T-helper 2 cell treated with Interferon-gamma antibody and Interleukin-4, amounts not matched to agents 100 ng/mL and 5 ng/mL, for 36 hours (primary cell): ENCODE measurements at places on chromosomes 11 and 22. TPM values are rescaled to one million over a fixed set of nuclear protein-coding genes. Genes with fewer than 3 reads are reported as not detected.

Gene THAP7
- total RNA-seq: 30.9 and 31.8 TPM in 2 replicates

Gene CDC42BPG
- total RNA-seq: 0.50 and 0.82 TPM in 2 replicates

Gene SLN
- total RNA-seq: not detected in 2 replicates

Gene MN1
- total RNA-seq: 0.23 and 0.27 TPM in 2 replicates

Gene OR51B2
- not detected in 2 replicates for total RNA-seq

Gene ACR
- not detected in 2 replicates for total RNA-seq

Gene OR56A1
- total RNA-seq: not detected in 2 replicates

Gene DBX1
- total RNA-seq: not detected in 2 replicates

Gene TBX10
- not detected in 2 replicates for total RNA-seq

Gene SHANK2
- total RNA-seq: not detected in 2 replicates

Gene TSPAN32
- 52.3 and 54.2 TPM in 2 replicates for total RNA-seq

Gene IGLL1
- 2.0 and 3.4 TPM in 2 replicates for total RNA-seq

Gene RTN4RL2
- 0.20 TPM in 2 replicates for total RNA-seq

Gene CCDC81
- total RNA-seq: 0.73 and 0.80 TPM in 2 replicates

Gene IGSF22
- total RNA-seq: 0.05 and 0.48 TPM in 2 replicates

Gene OSBP2
- total RNA-seq: 0.98 and 1.2 TPM in 2 replicates

Gene RHOG
- 150 TPM in 2 replicates for total RNA-seq

Gene ANO9
- 67.6 and 74.5 TPM in 2 replicates for total RNA-seq

Gene OR8K3
- not detected in 2 replicates for total RNA-seq

Gene CCDC116
- 0.23 and 0.66 TPM in 2 replicates for total RNA-seq

Gene PTPRCAP
- 308 and 324 TPM in 2 replicates for total RNA-seq

Gene CRYBB3
- 0.32 and 0.34 TPM in 2 replicates for total RNA-seq

Gene OR4D9
- total RNA-seq: not detected in 2 replicates
